ENCODE measurements at places on chromosomes 3 and 15.

DNA sequence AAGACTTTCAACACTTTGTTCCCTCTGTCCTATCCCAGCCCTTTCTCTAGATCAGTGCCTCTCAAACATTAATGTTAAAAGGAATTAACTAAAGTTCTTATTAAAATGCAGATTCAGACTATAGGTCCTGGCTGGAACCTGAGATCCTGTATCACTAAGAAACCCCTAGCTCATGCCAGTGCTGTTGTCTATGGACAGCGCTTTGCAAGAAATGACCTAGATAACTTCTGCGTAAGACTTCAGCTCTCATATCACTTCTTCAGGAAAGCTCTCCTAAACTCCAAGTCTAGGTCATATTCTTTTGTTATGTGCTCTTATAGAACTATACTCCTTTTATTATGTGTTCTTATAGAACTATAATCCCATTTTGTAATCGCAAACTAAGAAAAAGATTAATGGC lies 67.8 kb upstream of the CDIN1 start:
- no peak for DNase-seq

- DNase-seq = no peak
Observed at GRCh38 chr15:25481208-25481859, 42.5 kb upstream of the UBE3A start.

DNA sequence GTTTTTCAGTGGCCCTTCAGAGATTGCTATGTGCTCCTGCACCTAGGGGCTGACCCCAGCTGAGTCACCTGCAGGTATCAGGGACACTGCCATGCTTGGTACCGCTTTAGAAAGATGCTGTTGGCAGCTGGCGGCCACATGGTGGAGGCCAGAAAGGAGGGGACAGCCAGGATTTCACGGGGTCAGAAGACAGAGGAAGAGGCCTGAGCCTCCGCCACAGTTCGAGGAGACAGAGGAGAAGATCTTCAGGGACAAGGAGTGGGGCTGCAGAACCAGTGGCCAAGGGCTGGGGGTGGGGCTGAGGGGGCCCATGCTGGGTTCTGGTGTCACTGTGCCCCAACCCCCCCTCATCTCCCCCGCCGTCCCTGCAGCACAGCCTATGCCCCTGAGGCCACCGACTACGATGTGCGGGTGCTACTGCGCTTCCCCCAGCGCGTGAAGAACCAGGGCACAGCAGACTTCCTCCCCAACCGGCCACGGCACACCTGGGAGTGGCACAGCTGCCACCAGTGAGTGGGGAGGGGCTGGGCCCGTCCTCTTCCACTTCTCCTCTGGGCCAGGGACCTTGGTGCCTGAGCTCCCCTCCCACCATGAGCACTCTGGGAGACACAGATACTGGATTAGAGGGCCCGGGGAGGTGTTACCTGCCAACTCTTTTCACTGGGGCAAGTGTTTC lies 19.9 kb downstream of the LOXL1 start:
- DNase-seq = peak; percentile 52

- peak; percentile 64 for DNase-seq
Observed at GRCh38 chr3:134250717-134251220, at the start of gene RYK. Gene RYK, minus strand, starts transcription at chr3:134250859. Its CDS starts 205 bp downstream, at chr3:134250654.

DNA sequence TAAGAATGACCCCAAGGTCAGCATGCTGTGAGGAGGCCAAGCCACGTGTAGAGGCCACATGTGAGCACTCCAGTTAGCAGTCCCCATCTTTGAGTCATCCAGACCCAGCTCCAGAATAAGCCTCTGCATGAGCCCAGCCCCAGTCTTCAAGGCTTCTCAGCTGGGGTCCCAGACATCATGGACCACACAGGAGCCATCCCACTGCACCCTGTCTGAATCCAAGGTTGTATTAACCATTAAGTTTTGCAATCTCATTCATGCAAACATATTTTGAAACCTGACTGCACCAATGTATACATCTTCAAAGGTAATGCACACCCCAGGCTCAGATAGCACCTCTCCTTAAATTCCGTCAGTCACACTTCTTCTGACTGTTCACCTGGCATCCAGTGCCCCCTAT lies 249.1 kb upstream of the CHRNA7 start:
- no peak for DNase-seq

Measured in posterior cingulate gyrus (tissue), 11 donors.